ENCODE measurements at places on chromosomes 6 and 20. TPM values are rescaled to one million over a fixed set of nuclear protein-coding genes. Genes with fewer than 3 reads are reported as not detected.

The FAM209A gene
- not detected for total RNA-seq

The TNFAIP3 gene
- 7.0 TPM for total RNA-seq

The ZNF318 gene
- total RNA-seq = 19.6 TPM

The CST3 gene
- 355 TPM for total RNA-seq

The LY6G6F gene
- total RNA-seq = not detected

The MAFB gene
- total RNA-seq = 42.8 TPM

The PRRT1 gene
- 0.41 TPM for total RNA-seq

The ASIP gene
- not detected for total RNA-seq

The HNF4A gene
- total RNA-seq = not detected

The HAO1 gene
- total RNA-seq = not detected

The HLA-DRB1 gene
- 0.09 TPM for total RNA-seq

The SPINT3 gene
- total RNA-seq = not detected

The PNPLA1 gene
- total RNA-seq = not detected

The IPCEF1 gene
- 1.3 TPM for total RNA-seq

The ZC2HC1B gene
- total RNA-seq = not detected

The C6orf89 gene
- 23.8 TPM for total RNA-seq

The ENPP5 gene
- total RNA-seq = 5.3 TPM

The MYMX gene
- not detected for total RNA-seq

The OXT gene
- total RNA-seq = not detected

The IL17F gene
- total RNA-seq = not detected

The SMIM8 gene
- total RNA-seq = 5.4 TPM

The DUSP15 gene
- 9.9 TPM for total RNA-seq

The PRDM1 gene
- total RNA-seq = 1.4 TPM

The IMPG1 gene
- not detected for total RNA-seq

The ALDH5A1 gene
- 1.6 TPM for total RNA-seq

The NRSN1 gene
- not detected for total RNA-seq

The LAMA5 gene
- total RNA-seq = 5.6 TPM

The OPN5 gene
- not detected for total RNA-seq

The C6orf141 gene
- 5.7 TPM for total RNA-seq

The RAET1L gene
- total RNA-seq = not detected

The SLC22A3 gene
- 1.5 TPM for total RNA-seq

The ULBP2 gene
- total RNA-seq = 3.3 TPM

The CLVS2 gene
- not detected for total RNA-seq

The SYNCRIP gene
- total RNA-seq = 90.5 TPM

The KCNK5 gene
- under 0.01 TPM for total RNA-seq

The ESF1 gene
- total RNA-seq = 55.8 TPM

The PI3 gene
- not detected for total RNA-seq

The NMBR gene
- total RNA-seq = not detected

The ATXN1 gene
- total RNA-seq = 39.3 TPM

The FAM162B gene
- total RNA-seq = 1.6 TPM

The CCM2L gene
- not detected for total RNA-seq

All from fibroblast of the aortic adventitia (primary cell).